Upper lobe of left lung (tissue), 6 donors: ENCODE measurements at places on chromosomes 7 and 10. TPM values are rescaled to one million over a fixed set of nuclear protein-coding genes. Genes with fewer than 3 reads are reported as not detected.

SPDYE8 gene
- total RNA-seq, result not detected

GRCh38 chr10:60564475-60564874, 174.8 kb upstream of the ANK3 start:
- H3K36me3 ChIP-seq, result no peaks in the 10 kb centered on the region
- no peaks in the 10 kb centered on the region for H3K27me3 ChIP-seq
- DNase-seq, result no peak

DNA sequence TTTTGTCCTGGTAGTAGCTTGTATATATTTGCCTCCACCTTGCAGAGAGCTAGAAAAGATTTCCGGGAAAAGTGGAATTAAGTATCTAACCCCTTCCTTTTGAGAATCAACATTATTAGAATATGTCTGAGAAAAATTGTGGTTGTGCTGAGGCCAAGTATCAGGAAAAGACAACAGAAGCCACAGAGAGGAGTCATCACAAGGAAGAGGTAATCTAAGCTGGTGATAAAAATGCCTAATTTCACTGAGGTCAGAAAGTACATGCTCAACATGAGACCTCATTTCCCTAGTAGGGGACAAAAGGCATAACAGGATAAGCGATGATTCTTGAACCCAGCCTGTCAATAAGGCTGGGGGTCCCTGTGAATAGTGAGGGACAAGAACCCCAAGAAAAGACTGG, 97.0 kb upstream of the PDE1C start:
- no peaks in the 10 kb centered on the region for H3K27me3 ChIP-seq
- H3K27ac ChIP-seq, result no peak overlapping the region
- DNase-seq, result no peak
- no peaks in the 10 kb centered on the region for H3K36me3 ChIP-seq

PRKG1 gene
- total RNA-seq, result 21.6 TPM

GRCh38 chr7:22386865-22387264, 29.9 kb upstream of the RAPGEF5 start:
- H3K27me3 ChIP-seq, result no peaks in the 10 kb centered on the region
- no peaks in the 10 kb centered on the region for H3K4me1 ChIP-seq
- no peaks in the 10 kb centered on the region for H3K36me3 ChIP-seq
- no peak for DNase-seq
- H3K4me3 ChIP-seq, result no peak overlapping the region
